Stimulated activated CD4-positive, alpha-beta T cell treated with anti-CD3 and anti-CD28 coated beads, Interleukin-4, amount 100 ng/mL, for 4 hours (primary cell): ENCODE measurements at places on chromosomes 4 and X.

GRCh38 chr4:155523358-155523757 is 143.3 kb upstream of the GUCY1A1 start:
- DNase-seq = no peak

GRCh38 chr4:967113-968104 is 6.0 kb downstream of the DGKQ start:
- DNase-seq = no peak

GRCh38 chrX:139862208-139862607 is 70.6 kb downstream of the ATP11C start:
- no peak for DNase-seq

DNA sequence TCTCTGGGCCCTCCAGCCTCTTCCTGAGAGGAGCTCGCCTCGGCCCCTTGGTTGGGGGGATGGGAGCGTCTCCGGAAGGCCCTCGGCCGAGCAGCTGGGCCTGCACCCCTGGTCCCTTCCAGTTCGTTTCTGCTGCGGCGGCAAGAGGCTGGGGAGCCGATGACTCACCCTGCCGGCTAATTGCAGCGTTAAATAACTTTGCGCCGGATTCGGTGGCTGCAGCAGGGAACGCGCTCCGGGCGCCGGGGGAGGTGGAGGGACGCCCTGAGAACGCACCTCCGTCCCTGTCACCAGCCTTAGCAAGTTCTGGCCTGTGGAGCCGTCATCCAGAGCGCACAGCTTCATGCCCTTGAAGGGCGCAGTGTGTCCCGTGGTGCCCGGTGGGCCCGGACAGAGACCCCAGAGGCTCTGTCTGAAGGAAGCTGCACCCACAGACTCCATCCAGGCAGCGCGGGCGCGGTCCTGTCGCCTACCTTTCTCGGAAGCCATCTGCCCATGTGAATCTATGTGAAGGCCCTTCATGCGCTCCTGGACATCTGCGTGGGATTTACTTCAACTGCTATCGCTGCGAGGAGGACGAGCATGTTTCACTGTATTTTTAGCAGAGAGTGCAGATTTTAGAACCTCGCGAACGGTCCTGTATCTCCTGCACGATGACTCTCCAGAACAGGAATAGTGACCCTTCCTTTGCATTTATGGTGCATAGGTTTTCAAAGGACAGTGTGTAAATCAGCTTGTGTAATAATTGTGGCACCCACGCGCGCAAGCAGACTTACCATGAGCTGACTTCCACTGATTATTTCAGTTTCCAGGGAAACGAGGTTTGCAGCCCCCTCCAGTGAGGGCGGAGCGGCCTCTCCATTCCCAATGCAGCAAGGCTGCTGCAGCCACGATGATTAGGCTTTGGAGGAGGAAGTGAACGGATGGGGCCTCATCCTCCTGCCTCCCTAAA is 1.7 kb upstream of the TMEM271 start:
- peak; percentile 15 for DNase-seq

- no peak for DNase-seq
Measured at GRCh38 chrX:66018585-66019309, 21.1 kb downstream of the VSIG4 start.

DNA sequence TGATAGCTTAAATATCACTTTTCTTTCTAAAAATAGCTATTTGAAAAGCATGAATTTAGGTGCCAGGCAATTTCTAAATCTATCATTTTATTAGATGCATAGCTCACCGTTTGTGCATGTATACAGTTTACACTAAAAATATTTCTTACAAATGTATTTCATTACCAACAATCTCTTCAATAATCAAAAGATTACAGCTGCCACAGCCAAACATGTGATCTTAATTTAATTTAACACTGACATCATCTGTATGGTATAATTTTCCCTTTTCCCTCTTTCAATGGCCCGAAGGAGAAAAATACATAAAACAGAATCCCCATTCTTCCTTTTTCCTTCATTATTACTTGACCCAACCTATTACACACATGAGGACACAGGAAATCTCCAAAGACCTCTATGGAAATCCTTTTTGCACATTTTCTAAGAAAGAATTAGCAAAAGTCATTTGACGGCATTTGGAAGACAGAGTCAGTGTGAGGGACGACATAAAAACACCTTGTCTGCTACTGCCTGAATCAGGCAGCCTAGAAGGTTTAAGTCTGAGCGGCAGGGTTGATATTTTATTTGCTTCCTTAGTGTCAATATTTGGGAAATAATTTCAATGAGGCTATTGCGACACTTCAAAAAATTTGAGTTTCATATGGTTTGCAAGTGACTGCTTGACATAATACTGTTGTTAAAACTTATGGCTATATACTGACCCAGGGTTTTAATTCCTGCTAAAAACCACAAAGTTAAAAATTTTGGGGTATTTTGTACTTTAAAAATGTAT is 111.2 kb downstream of the TTC29 start:
- DNase-seq = no peak

DNA sequence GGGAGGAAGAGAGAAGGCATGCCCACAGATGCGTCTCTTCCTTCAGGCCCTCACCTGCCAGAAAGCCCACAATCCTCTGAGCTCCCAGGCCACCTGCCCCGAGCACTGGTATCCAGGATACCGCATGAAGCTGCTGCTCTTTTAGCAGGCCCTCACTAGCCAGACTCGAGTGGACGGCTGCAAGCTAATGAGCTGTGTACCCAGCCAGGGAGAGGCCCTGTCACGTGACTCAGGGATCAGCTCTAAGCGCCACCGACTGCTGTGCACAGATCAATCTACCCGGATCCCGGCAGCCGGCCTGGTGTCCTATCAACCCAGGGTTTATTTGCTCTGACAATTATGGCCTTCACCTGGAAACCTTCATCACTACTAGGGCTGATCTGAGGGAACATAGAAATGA is 39.0 kb downstream of the BCOR start:
- no peak for DNase-seq

- no peak for DNase-seq
Measured at GRCh38 chr4:128298852-128299251, 11.2 kb upstream of the PGRMC2 start.

DNA sequence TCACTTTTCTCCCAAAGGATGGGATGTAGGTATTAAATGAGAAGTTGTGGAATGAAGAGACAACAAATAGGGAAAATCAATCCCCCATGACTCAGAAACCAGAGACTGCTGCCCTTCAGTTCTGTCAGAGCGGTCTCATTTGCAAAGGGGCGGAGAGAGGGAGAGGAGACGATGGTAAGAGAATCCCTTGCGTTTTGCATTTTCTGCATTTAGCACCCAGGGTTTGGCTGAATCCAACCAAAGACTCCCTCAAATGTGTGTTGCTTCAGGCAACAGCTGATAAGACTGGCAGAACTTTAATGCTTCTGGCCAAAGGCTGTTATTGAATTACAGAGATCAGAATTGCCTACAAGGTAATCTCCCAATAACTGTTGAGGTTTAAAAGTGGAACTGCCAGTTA is 230.2 kb downstream of the EVC2 start:
- no peak for DNase-seq

DNA sequence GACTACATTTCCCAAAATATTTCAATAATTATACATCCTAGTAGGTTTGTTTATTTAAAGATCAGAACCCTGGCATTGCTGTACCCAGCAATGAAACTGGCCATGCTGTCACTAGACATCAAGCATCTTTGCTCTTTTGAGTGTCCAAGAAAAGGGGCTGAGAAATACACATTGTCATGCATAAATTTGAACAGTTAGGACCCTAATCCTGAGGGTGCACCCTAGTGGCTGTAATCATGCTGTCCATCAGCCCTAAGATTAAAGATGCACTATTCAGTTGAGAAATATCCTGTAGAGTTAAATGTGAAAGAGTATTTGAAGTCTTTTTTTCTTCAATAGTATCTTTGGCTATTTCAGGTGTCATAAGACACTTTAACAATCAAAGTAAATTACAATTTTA is 108.8 kb downstream of the NFKB1 start:
- no peak for DNase-seq

GRCh38 chrX:148691456-148691855 is 191.0 kb downstream of the AFF2 start:
- DNase-seq = no peak

GRCh38 chr4:3639613-3640586 is 107.7 kb upstream of the LRPAP1 start:
- no peak for DNase-seq

GRCh38 chr4:183657564-183657963 is 1.4 kb downstream of the RWDD4 start:
- DNase-seq = no peak

GRCh38 chr4:102196221-102196620 is 149.1 kb downstream of the SLC39A8 start:
- no peak for DNase-seq

DNA sequence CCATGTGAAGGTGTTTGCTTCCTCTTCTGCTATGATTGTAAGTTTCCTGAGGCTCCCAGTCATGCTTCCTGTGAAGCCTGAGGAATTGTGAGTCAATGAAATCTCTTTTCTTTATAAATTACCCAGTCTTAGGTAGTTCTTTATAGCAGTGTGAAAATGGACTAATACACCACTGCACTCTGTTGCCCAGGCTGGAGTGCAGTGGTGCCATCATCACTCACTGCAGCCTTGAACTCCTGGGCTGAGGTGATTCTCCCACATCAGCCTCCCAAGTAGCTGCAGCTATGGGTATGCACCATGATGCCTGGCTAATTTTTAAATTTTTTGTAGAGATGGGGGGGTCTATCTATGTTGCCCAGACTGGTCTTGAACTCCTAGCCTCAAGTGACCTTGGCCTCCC is 15.8 kb upstream of the IGFBP7 start:
- no peak for DNase-seq

DNA sequence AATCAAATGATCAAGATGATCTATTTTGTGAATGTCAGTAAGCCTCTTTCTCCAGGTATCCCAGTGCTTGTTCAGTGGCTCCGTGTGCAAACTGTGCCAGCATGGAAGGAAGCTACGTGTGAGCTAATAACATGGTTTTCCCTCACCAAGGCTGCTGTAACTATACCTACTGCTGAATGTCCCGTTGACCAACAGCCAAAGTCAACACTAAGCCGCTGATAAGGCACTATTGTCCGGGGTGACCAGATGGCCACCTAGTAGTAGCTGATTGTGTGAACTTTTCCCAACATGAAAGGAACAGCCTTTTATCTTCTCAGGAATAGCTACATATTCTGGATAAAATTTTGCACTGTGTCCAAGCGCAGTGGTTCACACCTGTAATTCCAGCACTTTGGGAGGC is 58.0 kb upstream of the ABCG2 start:
- no peak for DNase-seq

GRCh38 chr4:113437129-113437528 is 324.4 kb downstream of the CAMK2D start:
- no peak for DNase-seq

DNA sequence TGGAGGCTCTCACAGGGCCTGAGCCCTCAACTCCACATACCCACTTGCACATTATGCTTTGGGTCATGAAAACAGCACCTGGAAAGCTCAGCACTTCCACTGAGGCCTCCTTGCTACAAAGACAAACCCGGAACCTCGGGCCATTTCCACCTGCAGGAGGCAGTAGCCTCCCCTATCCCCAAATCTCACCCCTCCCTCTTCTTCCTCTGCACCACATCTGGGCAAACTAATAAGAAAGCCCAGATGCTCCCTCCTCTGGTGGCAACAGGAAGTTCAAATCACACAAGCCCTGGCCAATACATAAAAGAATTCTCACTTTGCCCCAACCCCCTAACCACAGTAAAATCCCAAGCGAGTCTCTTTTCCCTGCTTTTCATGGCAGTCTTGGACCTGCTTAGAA is 136.4 kb downstream of the MAPK10 start:
- DNase-seq = no peak

GRCh38 chr4:164116286-164116685 is 621.8 kb downstream of the TMA16 start:
- no peak for DNase-seq
